ENCODE measurements at places on chromosomes 2 and 18. TPM values are rescaled to one million over a fixed set of nuclear protein-coding genes. Genes with fewer than 3 reads are reported as not detected.

INHA gene
- total RNA-seq = not detected

DNA sequence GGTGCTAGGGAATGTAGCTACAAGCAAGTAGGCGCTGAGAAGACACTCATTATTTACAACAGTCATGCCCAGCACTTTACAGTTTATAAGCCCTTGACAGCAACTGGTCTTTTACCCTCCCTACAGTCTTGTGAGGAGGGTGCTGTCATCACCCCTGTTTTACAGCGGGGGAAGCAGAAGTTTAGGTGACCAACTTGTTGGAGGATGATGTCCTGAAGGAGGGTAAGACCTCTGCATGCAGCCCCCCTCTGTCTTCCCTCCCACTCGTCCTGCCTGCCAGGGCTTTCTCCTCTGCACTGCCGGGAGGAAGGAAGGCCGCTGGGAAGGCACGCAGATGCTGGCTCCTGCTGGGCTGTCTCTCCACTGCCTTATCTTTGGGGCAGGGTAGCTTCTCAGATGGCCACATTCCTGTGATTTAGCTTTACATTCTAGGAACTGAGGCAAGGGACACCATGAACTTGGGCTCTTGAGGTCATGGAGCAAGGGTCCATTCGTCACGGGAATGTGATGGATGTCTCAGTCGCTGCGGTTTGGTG is 972 bp downstream of the IL1R1 start:
- no peak for DNase-seq

DNA sequence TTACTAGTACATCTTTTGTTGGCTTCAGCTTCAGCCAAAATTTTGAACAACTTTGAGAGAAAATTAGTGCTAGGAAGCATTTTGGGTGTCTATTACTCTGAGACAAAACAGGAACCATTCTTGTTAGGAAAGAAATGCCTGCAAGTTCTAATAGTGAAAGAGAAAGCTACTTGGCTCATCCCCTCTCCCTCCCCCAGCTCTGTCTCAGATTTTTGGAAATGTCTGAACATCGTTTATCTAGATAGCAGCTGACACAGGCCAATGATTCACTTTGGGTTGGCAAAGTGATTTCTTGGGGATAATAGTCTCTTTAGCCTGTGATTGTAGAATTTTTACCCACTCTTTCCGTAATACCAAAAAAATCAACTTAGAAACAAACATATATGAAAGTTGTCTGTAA is 42.3 kb upstream of the PTPRM start:
- DNase-seq = no peak

DNA sequence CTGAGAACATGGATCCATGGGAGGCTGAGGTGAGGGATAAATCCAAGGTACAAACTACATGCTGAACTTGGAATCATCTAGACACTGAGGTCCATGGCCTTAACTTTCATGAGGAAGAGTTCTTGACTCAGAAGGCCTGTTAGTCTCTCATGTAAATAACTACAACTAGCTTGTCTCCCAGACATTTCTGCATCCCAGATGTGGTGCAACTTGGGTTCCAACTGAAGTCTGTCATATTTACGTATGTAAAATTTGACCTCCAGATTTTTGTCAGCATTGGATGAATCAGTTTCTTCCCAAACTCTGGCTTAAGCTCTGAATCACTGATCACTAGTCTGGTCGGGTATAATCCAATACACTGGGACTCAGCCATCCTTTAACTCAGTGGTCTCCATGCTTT is 306.9 kb downstream of the PDE11A start:
- no peak for DNase-seq

GRCh38 chr2:69482471-69482870 is 45.2 kb upstream of the NFU1 start:
- no peak for DNase-seq

GRCh38 chr2:173819852-173820251 is 145.3 kb downstream of the SP3 start:
- no peak for DNase-seq

PLGLB1 gene
- 8.0 TPM for total RNA-seq

- no peak for DNase-seq
Observed at GRCh38 chr2:164992818-164993217, 37.5 kb upstream of the SLC38A11 start.

SLC19A3 gene
- total RNA-seq = 150 TPM

ACTR1B gene
- 33.2 TPM for total RNA-seq

SP3 gene
- total RNA-seq = 75.5 TPM

SERPINB4 gene
- not detected for total RNA-seq

ZNF396 gene
- total RNA-seq = 0.74 TPM

NT5C1B gene
- not detected for total RNA-seq

CFAP65 gene
- 0.19 TPM for total RNA-seq

GRCh38 chr18:13354402-13354801 is 135.8 kb downstream of the LDLRAD4 start:
- no peak for DNase-seq

GRCh38 chr2:200765139-200765951 is 46.4 kb upstream of the BZW1 start:
- DNase-seq = no peak

GRCh38 chr2:18311420-18312195 is 248.8 kb downstream of the RDH14 start:
- DNase-seq = no peak

GRCh38 chr2:37181726-37182684 is 6.5 kb downstream of the SULT6B1 start:
- no peak for DNase-seq

SPP2 gene
- not detected for total RNA-seq

- no peak for DNase-seq
Observed at GRCh38 chr2:195709901-195710806, 53.1 kb downstream of the SLC39A10 start.

DNA sequence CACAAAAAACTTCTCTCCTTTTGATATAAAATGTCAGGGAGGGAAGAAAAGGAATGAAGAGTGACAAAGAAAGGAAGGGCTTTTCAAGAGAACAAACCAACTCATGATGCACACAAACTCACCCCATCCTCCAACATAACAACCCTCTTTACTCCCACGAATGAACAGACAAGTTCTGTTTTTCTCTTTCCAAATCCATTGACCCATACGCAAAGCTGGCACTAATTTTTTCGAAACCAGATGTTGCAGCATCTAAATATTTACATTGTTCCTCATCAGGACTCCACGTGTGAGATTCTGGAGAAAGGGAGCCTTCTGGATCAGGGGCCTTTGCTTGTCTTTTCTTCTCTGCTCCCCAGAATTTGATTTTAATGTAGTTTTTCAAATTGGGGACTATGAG is 143.3 kb upstream of the BCL2L11 start:
- no peak for DNase-seq

GRCh38 chr2:148987286-148987685 is 51.2 kb upstream of the LYPD6B start:
- no peak for DNase-seq

- DNase-seq = no peak
Observed at GRCh38 chr2:1716441-1716840, 27.9 kb downstream of the PXDN start.

- no peak for DNase-seq
Observed at GRCh38 chr2:156803967-156804366, 367.8 kb downstream of the GPD2 start.

GRCh38 chr18:6865251-6865650 is 135.7 kb downstream of the ARHGAP28 start:
- no peak for DNase-seq

DNA sequence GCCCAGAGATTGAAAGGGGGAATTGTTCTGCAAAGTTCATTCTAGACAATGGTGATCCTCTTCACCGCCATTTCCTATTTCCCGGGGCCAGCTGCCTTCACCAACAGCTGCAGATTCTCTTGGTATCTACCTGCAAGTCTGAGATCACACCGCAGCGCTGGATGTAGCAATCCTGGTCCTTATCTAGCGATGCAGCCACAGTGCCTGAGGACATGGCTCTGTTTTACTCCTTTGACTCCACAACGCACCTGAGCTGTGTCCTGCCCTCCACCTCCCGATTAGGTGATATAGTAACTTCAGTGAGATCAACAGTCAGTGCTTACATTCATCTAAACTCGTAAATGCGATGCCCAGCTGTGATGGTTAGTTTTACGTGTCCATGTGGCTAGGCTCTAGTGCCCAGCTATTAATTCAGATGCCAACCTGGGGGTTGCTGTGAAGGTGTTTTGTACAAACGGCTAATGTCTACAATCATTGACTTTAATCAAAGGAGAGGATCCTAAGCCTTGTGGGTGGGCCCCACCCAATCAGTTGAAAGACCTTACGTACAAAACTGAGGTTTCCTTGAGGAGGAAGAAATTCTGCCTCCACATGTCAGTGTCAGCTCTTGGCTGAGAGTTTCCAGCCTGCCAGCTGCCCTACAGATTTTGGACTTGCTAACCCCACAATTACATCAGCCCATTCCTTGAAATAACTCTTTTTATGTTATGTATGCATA is 189.8 kb downstream of the SH3BP4 start:
- DNase-seq = no peak

- DNase-seq = no peak
Observed at GRCh38 chr2:86417961-86418360, 23.2 kb upstream of the KDM3A start.

SKOR2 gene
- total RNA-seq = not detected

DNA sequence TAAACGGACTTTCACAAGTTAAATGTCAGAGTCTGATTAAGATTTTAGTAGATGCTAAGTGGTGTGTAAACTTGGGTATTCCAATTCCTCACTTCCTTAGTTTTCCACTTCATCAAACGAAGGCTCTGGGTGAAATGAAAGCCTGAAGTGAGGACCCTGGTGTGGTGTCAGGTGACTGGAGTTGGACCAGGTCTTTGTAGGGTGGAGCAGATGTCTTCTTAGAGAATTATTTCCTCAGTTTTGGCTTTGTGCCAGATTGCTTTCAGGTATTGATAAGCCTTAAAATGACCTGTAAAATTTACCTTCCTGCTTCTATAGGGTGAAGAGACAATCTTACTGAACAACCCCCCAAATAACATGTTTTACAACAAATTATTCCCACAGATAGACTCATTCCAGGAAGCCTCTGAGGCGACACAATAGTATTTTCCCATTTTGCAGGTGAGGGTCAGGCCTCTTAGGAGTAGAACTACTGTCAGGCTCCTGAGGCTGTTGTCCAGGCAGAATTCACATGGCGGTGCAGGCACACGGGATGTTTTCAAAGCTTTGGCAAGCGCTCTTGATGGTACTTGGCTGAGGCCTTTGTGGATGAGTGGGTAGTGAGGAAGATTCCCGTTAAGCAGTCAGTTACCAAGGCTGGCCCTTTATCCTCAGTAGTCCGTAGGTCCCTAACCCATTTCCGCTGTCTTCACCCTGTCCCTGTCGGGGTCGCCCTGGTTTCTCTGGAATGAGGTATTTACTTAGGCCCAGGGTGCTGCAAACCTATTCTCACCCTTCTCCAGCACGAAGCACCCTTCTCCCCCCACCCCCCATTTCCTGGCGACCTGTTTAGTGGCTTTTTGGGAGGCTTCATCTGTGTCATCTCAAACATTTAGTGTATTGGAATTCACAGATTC is 6.6 kb downstream of the RPS7 start:
- no peak for DNase-seq

GPR45 gene
- total RNA-seq = not detected

DNA sequence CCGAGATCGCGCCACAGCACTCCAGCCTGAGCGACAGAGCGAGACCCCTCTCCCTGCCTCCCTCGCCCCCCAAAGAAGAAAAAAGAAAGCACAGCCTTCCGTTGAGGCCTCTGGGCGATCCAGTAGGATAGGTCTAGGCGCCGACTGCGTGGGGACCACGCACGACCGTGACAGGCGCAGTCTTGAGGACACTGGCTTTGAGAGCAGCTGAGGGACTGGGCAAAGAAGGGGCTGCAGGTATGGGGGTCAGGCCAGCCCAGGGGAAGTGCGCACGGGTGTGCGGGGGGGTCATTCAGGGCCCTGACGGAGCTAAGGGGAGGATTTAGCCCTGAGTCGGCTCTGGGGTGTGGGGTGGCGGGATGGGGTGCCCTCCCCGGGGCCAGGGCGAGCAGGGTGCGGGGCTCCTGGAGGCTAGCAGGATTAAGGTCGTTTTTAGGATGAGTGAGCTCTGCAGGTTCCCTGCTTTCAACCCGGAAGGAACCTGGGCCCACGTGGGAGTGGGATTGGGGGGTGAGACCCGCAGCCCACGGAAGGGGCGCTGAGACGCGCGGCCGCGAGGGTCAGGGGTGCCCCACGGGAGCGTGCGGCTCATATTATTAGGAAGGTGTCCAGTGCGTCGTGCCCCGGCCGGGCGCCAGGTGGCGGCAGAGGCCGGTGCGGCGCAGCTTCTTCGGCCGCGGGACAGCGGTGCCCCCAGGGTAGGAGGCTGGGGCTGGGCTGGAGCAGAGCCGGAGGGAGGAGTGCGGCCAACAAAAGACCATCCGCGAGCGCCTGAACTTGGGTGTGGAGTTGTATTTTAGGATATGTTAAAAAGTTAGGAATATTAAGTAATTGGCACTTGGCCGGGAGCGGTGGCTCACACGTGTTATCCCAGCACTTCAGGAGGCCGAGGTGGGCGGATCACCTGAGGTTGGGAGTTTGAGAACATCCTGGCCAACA is 20.5 kb upstream of the ZNF236 start:
- DNase-seq = no peak

DNA sequence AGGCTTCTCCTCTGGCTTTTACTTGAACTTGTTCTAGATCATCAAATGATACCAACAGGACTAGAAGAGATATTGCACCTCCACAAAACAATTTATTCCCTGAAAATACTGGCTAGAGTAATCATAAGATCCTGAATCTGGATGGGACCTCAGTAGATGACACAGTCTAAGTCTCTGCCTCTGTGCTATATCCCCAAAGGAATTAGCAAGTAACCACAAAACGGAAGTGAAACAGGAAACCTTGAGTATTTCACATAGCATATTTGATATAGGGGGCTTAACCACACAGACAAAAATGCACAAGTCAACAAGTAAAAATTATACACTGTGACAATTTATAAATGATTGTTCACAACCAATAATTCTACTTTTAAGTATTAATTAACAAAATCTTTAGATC is 456.9 kb upstream of the TNP1 start:
- DNase-seq = no peak

MYCN gene
- total RNA-seq = 0.19 TPM

- no peak for DNase-seq
Observed at GRCh38 chr2:144703852-144704708, 184.2 kb upstream of the ZEB2 start.

- DNase-seq = no peak
Observed at GRCh38 chr2:141728886-141729285, 401.9 kb downstream of the LRP1B start.

Measured in omental fat pad (tissue), 4 donors.